Cerebellum (tissue), 4 donors: ENCODE measurements at places on chromosomes 16 and 17.
A peak's percentile ranks its signal among the peaks of the same experiment; 100 is the strongest.

DNA sequence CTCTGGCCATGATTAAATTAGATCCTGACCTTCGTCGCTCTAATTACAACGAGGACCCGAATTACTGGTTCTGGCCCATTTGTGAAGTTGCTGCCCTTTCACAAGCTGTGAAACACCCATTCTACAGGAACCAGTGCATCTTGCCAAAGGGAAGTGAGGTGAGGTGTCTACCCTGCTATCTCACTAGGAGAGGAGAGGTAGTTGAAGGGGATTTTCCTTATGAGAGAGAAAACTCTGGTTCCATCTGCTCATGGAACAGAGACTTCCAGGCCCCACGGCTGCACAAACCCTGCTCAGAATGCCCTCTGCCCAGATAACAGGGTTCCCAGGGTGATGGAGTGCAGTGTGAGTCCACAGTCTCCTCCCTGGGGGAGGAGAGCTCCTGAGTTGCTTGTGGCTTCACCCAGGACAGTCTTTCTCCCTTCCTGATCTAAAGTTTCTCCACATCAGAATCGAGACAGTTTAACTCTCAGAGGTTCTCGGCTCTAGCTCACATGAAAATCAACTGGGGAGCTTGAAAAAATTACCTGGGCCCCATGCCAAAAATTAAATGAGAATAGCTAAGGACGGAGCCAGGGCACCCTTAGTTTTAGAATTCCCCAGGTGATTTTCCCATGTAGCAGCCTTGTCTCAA, 7.8 kb upstream of the SSTR2 start:
- DNase-seq, result no peak

DNA sequence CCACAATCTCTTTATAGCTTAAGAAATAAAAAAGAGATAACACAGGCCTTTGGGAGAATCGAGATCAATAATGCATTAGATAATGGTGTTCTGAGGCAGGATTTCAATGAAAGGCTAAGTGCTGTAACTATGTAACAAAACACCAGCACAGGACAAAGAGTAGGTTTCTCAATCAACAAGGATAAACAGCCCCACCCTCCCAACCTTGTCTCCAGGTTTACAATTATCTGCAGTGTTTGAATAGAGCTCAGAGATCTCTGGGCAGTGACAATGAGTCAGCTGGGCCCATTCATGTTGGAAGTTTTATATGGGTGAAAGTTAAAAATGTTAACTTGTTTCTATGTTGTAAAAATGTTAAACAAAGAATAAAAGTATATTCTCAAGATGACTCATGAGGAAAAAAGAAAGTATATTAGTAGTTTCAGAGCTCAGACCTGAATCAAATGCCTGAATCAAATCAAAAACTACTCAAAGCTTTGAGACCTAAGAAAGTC, 17.0 kb upstream of the KRT20 start:
- no peak for DNase-seq

DNA sequence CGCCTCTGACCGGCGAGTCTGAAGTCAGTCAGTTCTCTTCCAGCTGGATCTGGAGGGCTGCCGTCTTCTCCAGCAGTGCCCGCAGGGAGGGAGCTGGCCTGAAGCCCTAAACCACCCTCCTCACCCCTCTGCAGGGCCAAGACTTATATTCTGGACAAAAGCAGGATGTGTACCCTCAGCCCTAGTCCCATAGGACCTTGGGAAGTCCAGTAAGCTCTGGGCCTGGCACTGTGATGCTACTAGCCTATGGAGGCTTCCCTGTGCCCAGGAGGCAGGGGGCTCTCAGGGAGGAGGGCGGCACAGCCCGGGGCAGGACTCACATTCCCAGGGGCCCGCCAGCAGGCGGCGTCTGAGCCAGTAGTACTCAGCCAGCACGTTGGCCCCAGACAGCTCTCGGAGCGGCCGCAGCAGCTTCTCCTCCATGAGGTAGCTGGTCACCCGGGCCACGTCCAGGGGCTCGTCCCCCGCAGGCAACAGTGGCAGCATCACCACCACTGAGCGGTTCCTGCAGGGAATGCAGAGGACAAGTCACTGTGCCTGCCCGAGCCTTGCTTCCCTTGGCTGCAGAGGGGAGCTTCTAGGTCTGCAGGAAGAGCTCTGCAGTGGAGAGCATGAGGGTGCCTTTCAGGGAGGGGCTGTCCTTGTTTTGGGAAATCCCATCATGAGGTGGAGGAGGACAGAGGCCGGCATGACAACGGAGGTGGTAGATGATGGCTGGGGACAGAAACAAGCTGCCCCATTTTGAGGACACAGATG, 41.7 kb downstream of the RMI2 start:
- no peak for DNase-seq

DNA sequence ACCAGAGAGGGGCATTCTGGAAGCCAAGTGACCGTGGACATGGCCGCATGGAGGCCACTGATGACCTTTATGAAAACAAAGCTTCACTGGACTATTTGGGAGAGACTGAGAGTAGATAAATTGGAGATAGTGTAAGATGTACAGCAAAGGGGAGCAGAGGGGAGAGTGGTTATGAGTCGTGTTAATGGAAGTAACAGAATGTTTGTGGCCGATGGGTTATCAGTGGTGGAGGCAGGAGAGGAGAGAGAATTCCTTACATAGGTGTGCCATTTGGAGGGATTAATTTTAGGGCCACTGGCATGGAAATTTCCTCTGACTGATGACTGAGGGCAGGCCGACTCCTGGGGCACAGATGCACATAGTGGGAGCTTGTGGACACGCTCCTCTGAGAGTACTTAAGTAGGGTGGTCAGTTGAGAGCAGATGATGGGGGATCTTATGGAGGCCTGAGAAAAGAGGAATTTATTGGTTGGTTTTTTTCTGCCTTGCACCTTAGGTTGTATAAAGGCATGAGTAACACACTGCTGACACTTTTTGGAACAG, 19.2 kb downstream of the PRPSAP2 start:
- no peak for DNase-seq

DNA sequence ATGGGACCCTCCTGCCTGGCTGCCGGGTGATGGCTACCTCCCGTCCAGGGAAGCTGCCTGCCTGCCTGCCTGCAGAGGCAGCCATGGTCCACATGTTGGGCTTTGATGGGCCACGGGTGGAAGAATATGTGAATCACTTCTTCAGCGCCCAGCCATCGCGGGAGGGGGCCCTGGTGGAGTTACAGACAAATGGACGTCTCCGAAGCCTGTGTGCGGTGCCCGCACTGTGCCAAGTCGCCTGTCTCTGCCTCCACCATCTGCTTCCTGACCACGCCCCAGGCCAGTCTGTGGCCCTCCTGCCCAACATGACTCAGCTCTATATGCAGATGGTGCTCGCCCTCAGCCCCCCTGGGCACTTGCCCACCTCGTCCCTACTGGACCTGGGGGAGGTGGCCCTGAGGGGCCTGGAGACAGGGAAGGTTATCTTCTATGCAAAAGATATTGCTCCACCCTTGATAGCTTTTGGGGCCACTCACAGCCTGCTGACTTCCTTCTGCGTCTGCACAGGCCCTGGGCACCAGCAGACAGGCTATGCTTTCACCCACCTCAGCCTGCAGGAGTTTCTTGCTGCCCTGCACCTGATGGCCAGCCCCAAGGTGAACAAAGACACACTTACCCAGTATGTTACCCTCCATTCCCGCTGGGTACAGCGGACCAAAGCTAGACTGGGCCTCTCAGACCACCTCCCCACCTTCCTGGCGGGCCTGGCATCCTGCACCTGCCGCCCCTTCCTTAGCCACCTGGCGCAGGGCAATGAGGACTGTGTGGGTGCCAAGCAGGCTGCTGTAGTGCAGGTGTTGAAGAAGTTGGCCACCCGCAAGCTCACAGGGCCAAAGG, 36.8 kb downstream of the NLRC5 start:
- no peak for DNase-seq

- DNase-seq, result no peak
These were observed 148.6 kb downstream of the KIF2B start for GRCh38 chr17:53971361-53971760.

DNA sequence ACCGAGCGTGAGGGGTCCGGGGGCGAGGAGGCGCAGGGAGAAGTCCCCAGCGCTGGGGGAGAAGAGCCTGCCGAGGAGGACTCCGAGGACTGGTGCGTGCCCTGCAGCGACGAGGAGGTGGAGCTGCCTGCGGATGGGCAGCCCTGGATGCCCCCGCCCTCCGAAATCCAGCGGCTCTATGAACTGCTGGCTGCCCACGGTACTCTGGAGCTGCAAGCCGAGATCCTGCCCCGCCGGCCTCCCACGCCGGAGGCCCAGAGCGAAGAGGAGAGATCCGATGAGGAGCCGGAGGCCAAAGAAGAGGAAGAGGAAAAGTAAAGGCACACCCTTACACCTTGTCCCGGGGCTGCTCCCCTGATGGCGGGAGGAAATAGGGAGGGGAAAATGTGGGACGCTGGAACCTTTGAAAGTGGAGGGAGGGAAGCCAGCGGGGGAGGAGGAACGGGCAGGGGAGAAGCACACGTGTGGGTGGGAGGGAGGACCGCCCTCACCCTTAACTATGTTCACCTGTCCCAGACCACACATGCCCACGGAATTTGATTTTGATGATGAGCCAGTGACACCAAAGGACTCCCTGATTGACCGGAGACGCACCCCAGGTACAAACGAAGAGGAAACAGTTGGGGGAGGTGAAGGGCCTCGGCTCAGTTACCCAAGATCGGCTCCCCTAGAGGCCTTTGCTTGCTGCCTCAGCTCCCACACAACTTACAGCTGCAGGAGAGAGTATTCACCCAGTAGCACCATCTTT, 916 bp downstream of the PAGR1 start:
- peak; percentile 58 for DNase-seq

DNA sequence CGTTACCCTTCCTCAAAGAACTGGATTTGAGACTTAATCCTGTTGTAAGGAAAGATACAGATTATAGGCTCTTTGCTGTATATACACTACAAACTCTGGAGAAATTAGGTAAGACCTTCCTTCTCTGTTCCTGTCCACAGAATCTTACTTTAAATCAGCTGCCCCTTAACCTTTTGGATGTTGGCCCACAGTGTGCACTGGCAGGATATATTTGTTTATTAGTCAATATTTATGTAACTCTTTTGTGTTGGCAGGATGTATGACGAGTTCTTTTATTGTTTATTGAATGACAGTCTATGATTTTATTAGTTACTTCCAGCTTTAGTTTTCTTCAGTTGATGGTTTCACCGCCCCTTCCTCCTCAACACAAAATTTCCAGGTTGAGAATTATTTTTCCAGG, 19.7 kb downstream of the LRRC36 start:
- DNase-seq, result no peak
